ENCODE measurements at places on chromosomes 2 and 18.

DNA sequence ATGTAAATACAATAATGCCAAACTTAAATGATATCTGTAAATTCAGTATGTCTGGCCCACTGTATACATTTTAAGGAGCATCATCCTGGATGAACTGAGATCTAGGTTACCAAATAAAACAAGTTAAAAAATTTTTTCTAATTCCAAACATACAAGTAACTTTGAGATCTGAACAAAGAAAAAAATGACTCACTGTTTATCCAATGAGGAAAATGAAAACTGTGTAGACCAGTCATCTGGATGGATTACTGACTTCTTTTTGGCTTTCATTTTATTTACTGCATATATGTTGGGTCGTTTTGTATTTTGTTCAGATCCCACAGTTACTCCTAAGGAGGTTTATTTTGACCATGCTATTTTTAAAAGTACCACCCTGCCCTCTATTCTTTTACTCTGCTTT is 189.8 kb downstream of the RBM43 start:
- no peak for DNase-seq
- H3K4me3 ChIP-seq: no peak overlapping the region
- H3K27me3 ChIP-seq: no peaks in the 10 kb centered on the region

DNA sequence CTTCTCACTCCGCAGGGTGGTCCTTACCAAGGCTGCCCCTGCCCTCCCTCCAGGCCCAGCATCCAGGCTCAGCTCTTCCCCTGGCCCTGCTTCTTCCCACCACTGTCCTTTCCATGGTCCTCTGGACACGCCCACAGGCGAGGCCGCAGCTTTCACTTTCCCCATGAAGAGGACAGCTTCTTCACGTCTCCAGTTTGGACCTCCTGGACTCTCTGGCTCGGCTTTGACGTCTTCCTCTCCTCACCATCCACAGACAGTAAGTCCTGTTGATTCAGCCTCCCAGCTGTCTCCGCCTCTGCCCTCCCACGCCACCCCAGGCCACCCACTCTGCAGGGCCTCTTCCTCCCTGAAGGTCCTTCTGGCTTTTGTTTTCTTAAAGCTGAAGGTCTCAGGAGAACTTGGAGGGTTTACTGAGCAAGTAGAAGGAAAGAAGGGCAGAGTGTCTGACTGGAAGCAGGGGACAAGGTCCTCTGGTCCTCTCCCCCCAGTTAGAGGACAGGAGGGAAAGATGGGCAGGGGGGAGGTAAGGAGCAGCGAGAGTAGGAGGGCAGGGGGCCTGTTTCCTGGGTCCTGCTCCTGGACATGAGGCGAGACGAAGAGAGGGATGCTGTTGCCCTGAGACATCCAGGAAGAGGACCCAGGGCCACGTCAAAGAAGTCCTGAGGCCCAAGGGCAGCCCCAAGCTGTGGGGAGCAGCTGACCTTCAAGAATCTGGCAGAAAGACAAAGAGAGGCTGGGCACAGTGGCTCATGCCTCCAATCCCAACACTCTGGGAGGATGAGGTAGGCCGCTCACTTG is 24.7 kb upstream of the NMUR1 start:
- no peak overlapping the region for H3K27ac ChIP-seq
- peak; percentile 79 for DNase-seq
- H3K4me1 ChIP-seq: peaks cover 4% of the 10 kb centered on the region
- no peaks in the 10 kb centered on the region for H3K27me3 ChIP-seq
- H3K4me3 ChIP-seq: peak overlapping the region; percentile 74
- H3K36me3 ChIP-seq: no peaks in the 10 kb centered on the region

GRCh38 chr18:13110559-13110958 is 108.0 kb upstream of the LDLRAD4 start:
- DNase-seq: no peak
- peaks cover 2% of the 10 kb centered on the region for H3K4me1 ChIP-seq
- no peaks in the 10 kb centered on the region for H3K27me3 ChIP-seq
- no peak overlapping the region for H3K4me3 ChIP-seq

- no peaks in the 10 kb centered on the region for H3K27me3 ChIP-seq
- peaks cover 13% of the 10 kb centered on the region for H3K4me1 ChIP-seq
- H3K4me3 ChIP-seq: no peak overlapping the region
- peak; percentile 38 for DNase-seq
- no peak overlapping the region for H3K27ac ChIP-seq
Observed at GRCh38 chr2:101740555-101740964, 43.1 kb downstream of the MAP4K4 start.

- H3K4me1 ChIP-seq: no peaks in the 10 kb centered on the region
- H3K36me3 ChIP-seq: no peaks in the 10 kb centered on the region
- no peak overlapping the region for H3K27ac ChIP-seq
- H3K4me3 ChIP-seq: no peak overlapping the region
- no peak for DNase-seq
- no peaks in the 10 kb centered on the region for H3K27me3 ChIP-seq
Observed at GRCh38 chr2:52036024-52036423, 1004.1 kb upstream of the NRXN1 start.

DNA sequence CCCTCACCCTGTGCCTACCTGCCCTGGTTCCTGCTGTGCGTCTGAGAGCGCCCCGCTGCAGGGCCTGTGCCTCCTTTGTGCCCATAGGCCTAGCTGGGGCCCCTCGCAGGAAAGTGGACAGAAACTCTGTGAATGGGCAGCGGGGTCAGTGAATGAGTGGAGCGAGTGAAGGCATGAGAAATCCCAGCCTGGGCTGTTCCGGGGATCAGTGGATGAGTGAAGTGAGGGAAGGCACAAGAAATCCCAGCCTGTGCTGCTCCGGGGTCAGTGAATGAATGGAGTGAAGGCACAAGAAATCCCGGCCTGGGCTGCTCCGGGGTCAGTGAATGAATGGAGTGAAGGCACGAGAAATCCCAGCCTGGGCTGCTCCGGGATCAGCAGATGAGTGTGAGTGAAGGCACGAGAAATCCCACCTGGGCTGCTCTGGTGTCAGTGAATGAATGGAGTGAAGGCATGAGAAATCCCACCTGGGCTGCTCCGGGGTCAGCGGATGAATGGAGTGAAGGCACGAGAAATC is 2.0 kb downstream of the COLEC11 start:
- no peak overlapping the region for H3K4me3 ChIP-seq
- peaks cover 16% of the 10 kb centered on the region for H3K36me3 ChIP-seq
- H3K4me1 ChIP-seq: peaks cover 2% of the 10 kb centered on the region

DNA sequence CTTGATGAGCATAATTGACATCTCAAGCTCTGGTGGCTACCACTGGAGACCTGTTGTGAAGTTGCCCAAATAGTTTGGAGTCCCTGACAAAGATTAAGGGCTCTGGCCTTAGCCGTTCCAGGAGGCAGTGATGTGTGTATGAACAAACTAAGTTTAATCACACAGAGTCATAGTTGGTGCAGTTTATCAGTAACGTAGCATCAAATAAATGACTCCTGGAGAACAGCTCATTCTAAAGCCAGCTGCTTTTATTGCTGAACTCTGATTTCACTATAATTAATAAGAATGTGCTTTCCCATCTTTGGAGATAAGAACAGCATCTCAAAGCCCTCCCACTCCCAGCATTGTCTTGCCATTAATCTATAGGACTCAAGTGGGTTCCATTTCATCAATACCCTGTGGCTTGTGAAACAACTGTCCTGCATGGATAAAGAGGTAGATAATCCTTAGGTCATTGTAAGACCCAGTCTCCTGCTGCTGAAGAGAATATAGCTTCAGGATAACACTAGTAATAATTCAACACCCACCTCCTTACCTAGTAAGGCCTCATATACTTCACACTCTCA is 211.4 kb upstream of the THUMPD2 start:
- no peaks in the 10 kb centered on the region for H3K27me3 ChIP-seq
- no peaks in the 10 kb centered on the region for H3K36me3 ChIP-seq
- no peak overlapping the region for H3K4me3 ChIP-seq
- H3K27ac ChIP-seq: no peak overlapping the region
- DNase-seq: no peak

- no peaks in the 10 kb centered on the region for H3K36me3 ChIP-seq
- H3K27ac ChIP-seq: no peak overlapping the region
- no peaks in the 10 kb centered on the region for H3K27me3 ChIP-seq
- H3K4me3 ChIP-seq: no peak overlapping the region
Observed at GRCh38 chr2:96171831-96172230, 26.6 kb upstream of the DUSP2 start.

DNA sequence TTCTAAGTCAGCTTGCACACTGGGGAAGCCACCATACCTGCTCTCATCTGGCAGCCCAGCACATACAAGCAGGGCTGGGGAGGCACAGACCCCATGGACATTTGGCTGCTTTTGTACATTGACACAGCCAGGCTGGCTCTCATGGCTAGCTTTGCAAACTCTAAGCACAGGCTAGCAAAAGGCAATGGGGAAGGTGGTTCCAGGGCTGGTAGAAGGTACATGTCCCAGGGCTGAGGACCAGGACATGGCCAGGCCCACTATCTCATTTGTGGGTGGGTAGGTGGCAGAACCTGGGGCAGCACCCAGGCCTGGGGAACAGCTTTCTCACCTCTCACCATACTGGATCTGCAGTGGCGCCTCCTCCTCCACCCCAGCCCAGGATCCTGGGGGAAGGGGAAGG is 90.9 kb downstream of the HS1BP3 start:
- no peak overlapping the region for H3K4me3 ChIP-seq
- no peaks in the 10 kb centered on the region for H3K36me3 ChIP-seq
- H3K27ac ChIP-seq: no peak overlapping the region
- no peaks in the 10 kb centered on the region for H3K27me3 ChIP-seq
- DNase-seq: no peak

- DNase-seq: peak; percentile 95
- peaks cover 13% of the 10 kb centered on the region for H3K36me3 ChIP-seq
- no peaks in the 10 kb centered on the region for H3K27me3 ChIP-seq
- peak overlapping the region; percentile 22 for H3K27ac ChIP-seq
Observed at GRCh38 chr2:65064728-65065552, 8.7 kb downstream of the CEP68 start.

GRCh38 chr18:26386441-26386840 is 160.2 kb downstream of the TAF4B start:
- H3K27me3 ChIP-seq: no peaks in the 10 kb centered on the region
- no peak for DNase-seq
- no peaks in the 10 kb centered on the region for H3K36me3 ChIP-seq
- no peaks in the 10 kb centered on the region for H3K4me1 ChIP-seq

GRCh38 chr2:96342085-96342484 is 6.5 kb downstream of the NCAPH start:
- DNase-seq: peak; percentile 88
- H3K27me3 ChIP-seq: no peaks in the 10 kb centered on the region
- H3K36me3 ChIP-seq: no peaks in the 10 kb centered on the region

- H3K27ac ChIP-seq: no peak overlapping the region
- no peak overlapping the region for H3K4me3 ChIP-seq
- peak; percentile 75 for DNase-seq
- H3K4me1 ChIP-seq: no peaks in the 10 kb centered on the region
- no peaks in the 10 kb centered on the region for H3K27me3 ChIP-seq
Observed at GRCh38 chr2:86078774-86079545, 26.7 kb downstream of the POLR1A start.

DNA sequence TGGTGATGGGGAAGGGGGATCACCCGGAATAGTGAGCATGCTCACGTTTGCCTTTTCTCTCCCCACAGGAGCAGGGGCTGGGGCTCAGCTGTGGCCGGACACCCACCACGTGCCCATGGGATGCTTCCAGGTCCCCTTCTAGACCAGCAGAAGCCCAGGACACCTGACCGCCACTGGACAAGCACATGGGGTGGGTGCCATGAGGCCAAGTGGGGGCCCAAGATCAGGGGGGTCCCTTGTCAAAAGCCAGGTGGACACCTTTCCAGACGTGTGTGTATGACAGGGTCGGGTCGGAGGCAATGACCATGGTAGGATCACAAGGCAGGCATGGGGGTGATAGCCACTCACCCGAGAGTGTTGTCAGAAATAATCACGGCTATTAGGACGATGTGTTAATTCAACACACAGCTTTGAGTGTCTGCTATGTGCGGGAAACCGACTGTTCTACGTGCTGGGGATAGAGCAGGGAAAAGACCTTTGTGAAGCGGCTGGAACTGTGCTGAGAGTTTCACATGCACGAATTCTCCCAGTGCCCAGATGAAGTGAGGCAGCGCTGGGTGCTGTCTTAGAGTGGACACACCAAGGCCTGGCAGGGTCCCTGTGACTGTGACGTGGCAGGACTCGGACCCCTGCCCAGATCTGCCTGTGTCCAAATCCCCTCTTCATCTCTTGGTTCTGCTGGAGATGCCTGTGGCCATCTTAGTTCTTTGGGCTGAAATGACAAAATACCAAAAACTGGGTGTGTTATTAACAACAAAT is 244.7 kb downstream of the NDUFA10 start:
- DNase-seq: no peak
- no peaks in the 10 kb centered on the region for H3K27me3 ChIP-seq
- no peaks in the 10 kb centered on the region for H3K4me1 ChIP-seq
- no peak overlapping the region for H3K27ac ChIP-seq

- no peak overlapping the region for H3K4me3 ChIP-seq
- no peaks in the 10 kb centered on the region for H3K4me1 ChIP-seq
- H3K36me3 ChIP-seq: peaks cover 6% of the 10 kb centered on the region
- H3K27me3 ChIP-seq: no peaks in the 10 kb centered on the region
- DNase-seq: no peak
- H3K27ac ChIP-seq: no peak overlapping the region
Observed at GRCh38 chr18:36534154-36534688, 236.7 kb downstream of the FHOD3 start.

GRCh38 chr18:52387175-52387574 is 47.2 kb downstream of the DCC start:
- no peak overlapping the region for H3K27ac ChIP-seq
- H3K27me3 ChIP-seq: no peaks in the 10 kb centered on the region
- no peaks in the 10 kb centered on the region for H3K4me1 ChIP-seq

- no peak for DNase-seq
- H3K36me3 ChIP-seq: no peaks in the 10 kb centered on the region
- no peak overlapping the region for H3K4me3 ChIP-seq
Observed at GRCh38 chr2:150742094-150742493, 254.6 kb upstream of the RND3 start.

Data from mesenchymal stem cell (in vitro differentiated cells and primary cell).